NCI-H82 (cell line): ENCODE measurements at places on chromosomes 2 and 18.

DNA sequence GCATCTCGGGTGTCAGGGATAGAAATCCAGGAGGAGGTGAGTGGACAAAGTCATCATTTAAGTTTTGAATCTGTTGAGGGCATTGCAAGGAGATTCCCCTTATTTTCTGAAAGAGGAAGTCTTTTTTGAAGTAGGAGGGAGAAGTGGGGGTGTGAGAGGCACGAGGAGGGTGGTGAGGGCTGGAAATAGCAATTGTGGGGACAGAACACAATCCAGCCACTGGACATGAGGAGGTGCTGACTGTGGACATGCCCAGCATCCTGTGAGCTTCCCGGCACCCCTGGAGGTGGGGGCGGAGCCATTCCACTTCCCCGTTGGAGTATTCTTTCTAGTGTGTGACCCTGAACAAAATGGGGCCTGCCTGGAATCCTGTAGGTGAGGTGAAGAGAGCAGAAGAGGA lies 310.7 kb upstream of the EPAS1 start:
- no peak for DNase-seq

- no peak for DNase-seq
Measured at GRCh38 chr2:128500138-128500800, 181.6 kb upstream of the HS6ST1 start.

- DNase-seq, result no peak
Measured at GRCh38 chr18:10793730-10794370, 268.0 kb downstream of the NAPG start.

DNA sequence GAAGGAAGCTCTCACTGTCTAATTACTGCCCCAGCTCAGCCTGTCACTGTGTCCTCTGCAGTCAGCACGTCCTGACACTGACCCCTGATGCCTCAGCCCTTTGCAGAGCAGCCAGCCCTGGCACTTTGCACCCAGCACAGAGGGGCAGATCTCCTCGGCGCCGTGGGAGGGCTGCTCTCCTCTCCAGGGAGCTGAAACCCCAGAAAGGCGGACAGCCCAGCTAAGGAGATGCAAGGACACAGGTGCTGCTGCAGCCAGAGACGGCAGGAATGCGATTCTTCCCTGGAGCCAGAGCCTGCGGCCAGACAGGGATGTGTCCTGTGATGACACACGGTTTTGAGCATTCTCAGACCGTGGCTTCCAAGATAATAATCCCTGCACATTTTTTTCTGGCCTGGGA lies 34.5 kb upstream of the SIX3 start:
- DNase-seq, result peak; percentile 22

- no peak for DNase-seq
Measured at GRCh38 chr2:98188351-98189046, 101.5 kb downstream of the VWA3B start.

DNA sequence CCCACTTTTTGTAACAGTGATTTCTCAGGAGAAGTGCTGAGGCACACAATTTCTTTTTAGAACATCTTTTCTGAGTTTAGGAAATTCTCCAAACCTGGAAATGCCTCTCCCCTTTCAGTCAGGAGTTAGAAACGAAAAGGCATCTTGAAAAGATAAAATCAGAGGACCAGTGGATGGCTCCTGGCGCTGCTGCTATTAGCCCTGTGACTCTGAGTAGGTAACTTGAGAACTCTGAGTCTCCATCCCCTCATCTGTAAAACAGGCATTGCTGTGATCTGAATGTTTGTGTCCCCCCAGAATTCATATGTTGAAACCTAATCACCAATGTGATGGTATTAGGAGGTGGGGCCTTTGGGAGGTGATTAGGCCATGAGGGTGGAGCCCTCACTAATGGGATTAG lies 50.2 kb downstream of the EHD3 start:
- peak; percentile 89 for DNase-seq

DNA sequence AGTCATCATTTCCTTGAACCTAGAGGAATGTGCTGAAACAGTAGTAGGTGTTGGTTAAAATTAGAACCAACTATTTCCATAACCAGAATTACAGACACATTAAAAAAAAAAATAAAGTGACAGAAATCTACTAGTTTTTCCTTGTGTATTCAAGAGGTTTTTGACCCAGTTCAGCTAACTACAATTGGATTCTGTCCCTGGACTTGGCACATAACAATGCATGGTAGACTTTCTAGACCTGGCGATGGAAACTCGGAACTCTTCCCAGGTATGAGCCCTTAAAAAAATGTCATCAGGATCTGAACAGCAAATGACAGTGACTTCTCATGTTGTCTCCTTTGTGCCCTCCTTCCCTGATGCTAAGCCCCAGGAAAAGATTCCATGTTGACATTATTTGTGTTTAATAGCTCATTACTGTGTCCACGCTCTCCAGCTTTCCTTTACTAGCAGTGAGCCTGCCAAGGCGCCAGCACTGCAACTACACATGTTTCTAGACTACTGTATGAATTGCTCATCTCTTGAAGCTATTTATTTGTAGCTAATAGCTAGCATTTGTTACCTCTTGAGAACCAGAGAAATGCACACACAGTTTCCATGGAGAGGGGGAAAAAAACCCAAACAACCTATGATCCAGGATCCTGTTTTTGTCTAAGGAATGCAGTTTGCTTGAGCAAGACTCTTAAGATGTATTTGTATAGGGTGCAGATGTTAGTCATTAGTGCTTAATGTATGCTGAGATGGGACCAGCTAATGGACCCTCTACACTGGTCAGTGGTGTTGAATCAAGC lies 148.5 kb downstream of the FMNL2 start:
- DNase-seq, result no peak

- no peak for DNase-seq
Measured at GRCh38 chr2:128323555-128323931, 4.9 kb upstream of the HS6ST1 start.

DNA sequence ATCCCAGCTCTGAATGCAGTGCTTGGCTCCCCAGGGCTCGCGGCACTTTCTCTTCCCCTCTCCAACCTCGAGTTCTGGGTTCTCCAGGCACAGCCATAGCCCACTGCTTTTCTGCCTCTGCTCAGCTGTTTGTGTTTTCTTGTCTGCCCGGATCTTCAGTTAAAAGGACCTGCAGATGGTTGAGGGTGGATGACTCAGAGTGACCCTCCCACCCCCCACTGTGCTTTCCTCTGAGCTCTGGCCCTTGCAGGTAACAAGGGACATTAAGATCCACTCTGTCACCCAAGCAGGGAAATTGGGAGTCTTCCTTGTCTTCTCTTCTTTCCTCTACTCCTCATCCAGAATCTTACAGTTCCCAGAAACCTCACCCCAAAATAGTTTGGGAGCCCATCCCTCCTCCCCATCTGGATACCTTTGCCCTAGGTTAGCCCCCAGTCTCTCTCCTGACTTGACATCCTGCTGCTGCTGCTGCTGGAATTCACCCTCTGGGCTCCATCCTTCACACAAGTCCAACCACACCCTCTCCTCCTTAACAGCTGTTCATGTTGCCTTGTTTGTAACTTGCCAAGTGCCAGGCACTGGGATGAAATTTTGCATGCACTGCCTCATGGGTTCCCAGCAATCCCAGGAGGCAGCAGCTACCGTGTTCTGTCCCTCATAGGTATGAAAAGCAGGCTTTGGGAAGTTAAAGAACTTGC lies 157.9 kb upstream of the TTC39C start:
- DNase-seq, result no peak

GRCh38 chr2:16071039-16071864 lies 130.9 kb downstream of the MYCN start:
- DNase-seq, result no peak

- no peak for DNase-seq
Measured at GRCh38 chr18:36708366-36708765, 120.4 kb downstream of the TPGS2 start.

GRCh38 chr2:105377871-105378270 lies 21.0 kb downstream of the FHL2 start:
- DNase-seq, result no peak
